NCI-H526 treated with DMSO at 0.1 percent for 48 hours (cell line): ENCODE measurements at places on chromosomes 1 and 21.

DNA sequence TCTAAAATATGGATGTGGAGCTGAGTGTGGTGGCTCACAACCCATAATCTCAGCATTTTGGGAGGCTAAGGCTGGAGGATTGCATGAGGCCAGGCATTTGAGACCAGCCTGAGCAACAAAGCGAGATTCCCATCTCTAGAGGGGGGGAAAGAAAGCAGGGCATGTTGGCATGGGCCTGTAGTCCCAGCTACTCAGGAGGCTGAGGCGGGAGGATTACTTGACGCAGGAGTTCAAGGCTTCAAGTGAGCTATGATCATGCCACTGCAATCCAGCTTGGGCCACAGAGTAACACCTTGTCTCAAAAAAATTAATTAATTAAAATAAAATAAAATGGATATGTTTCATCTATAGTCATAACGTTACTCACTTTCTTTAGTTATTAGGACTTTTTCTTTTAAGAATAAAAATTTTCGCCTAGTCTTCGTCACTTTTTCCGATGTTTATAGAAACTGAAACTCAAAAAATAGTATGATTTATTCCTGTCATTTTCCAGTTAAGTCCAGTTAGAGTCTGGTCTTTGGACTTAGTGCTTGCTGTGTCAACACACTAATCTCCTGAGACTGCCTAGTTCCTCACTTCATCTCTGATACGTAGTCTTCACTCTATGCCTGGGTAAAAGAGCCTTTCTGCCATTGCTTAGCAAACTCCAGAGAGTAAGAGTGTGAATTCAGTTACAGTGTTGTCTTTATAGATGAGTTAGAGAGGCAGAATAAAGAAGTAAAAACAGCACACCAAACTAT lies 28.0 kb downstream of the IARS2 start:
- no peak for DNase-seq

DNA sequence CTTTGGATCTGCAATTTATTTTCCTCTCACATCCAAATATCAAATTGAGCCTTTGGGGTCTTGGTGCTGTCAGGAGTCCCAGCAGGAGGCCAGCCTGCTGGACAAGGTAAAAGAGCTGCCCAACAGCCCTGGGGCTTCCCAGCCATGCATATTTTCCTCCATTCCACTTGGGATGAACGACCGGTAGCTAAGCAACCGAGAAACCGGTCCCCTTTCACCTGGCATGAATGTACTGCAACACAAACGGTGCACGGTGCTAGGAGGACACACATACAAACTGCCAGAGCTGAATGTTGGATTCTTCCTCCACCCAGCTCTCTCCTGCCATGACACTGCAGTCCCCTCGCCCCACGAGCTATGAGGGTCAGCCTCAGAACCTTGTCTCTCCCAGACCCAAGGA lies 42.7 kb downstream of the BCAR3 start:
- DNase-seq = no peak

DNA sequence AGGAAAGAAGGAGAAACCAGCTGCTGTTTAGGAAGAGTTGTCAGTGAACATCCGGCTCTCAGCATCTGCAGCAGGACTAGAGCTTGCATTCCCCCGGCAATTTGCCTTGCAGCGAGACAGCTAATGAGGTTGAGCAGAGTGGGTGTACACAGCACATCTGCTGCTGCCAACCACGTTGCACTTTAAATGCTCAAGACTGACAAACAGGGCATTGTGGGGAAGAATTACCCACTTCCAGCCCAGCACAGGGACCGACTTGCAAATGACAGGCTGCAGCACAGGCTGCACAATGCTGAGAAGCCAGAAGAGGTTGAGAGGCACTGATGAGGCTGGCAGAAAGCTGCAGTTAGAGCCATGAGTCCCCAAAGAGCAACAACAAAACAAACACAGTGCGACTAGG lies 47.5 kb upstream of the PLA2G2C start:
- DNase-seq = no peak

DNA sequence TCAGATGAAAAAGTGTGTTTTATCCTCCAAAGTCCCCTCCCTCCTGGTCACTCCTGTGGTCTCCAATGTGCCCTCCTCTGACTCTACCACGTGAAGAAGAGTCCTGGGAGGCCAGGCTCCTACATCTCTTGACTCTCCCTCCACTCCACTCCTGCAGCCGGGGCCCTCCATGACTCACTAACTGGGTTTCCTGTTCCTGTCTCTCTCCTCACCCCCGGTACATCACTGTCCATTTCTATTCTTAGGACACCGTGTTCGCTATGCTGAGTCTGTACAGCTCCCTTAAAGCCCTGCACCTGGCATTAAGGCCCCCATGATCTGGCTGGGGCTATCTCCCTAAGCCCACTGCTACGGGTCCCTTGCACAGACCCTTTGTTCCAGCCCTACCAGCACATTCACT lies 93.4 kb downstream of the BCAR3 start:
- no peak for DNase-seq

DNA sequence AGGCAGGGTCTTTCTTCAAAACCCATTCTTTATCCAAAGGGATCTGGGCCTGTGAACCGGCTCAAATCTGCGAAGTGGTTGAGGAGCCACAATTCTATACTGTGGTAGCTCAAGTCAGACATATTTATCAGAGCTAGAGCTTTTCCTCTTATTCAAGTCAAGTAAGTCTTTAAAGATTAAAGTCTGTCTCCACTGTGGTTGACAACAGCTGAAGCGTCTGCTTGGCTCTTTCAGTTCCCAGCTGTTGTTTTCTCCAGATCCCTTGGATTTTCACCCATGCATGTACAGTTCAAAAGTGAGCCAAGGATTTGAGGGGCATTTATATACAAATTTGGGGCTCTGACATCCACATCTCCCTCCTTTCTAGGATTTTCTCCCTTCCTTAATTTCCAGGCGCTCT lies 66.9 kb downstream of the C1orf185 start:
- DNase-seq = no peak

- DNase-seq = no peak
Measured at GRCh38 chr1:204680051-204680450, 5.5 kb downstream of the LRRN2 start.

DNA sequence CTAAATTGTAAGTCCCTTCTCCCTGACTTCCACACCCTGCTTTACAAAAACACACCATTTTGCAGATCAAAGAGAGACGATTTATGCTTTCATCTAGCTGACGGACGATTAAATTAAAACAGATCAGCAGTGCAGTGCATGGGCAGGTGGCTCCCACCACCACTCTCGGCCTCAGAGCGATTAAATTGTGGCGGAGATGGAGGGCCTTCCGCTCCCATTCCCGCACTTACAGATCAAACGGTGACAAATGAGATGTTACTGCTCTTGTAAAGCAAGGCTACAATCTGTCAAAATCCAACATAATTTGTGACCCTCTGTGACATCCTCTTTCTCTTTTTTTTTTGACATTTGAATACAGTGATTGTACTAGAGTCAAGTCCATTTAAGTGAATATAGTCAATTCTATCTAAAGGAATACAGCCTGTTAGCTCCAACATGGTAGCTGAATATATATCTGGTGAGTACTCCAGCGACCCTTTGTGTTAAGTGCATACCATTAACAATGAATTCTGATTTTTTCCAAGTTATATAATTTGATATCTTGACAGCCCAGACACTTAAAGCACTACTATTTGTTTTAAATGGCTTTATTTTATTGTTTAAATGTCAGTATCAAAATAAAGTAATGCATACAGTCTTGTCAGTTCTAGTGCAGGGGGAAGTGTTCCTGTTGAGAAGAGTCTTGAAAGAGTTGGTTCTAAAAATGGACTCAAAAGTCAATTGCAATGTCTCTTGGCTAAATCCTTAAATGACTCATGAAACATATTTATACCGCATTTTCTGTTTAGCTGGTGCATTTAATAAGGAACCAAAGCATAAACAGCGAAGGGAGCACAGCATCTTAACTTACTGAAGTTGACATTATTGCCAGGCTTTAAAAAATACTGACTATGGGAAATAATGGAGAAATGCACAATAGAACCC lies 109.0 kb downstream of the ESRRG start:
- no peak for DNase-seq

DNA sequence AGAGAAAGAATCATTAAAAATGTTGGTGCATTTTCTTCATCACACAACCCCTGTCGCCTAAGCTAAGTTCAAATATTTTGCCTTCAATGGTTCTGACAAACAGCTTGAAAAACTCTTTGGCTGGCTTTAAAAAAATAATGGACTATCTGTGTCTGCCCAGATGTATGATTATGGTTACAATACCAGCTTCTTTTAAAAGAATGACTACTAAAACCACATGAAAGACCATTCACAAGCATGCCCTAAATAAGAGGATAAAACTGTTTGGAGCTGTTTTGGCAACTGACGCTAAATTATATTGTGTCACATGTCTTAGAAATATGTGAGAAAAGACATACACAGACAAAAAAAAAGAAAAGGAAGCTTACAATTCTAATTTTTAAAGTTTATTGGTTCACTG lies 23.7 kb upstream of the PLPPR4 start:
- DNase-seq = no peak

DNA sequence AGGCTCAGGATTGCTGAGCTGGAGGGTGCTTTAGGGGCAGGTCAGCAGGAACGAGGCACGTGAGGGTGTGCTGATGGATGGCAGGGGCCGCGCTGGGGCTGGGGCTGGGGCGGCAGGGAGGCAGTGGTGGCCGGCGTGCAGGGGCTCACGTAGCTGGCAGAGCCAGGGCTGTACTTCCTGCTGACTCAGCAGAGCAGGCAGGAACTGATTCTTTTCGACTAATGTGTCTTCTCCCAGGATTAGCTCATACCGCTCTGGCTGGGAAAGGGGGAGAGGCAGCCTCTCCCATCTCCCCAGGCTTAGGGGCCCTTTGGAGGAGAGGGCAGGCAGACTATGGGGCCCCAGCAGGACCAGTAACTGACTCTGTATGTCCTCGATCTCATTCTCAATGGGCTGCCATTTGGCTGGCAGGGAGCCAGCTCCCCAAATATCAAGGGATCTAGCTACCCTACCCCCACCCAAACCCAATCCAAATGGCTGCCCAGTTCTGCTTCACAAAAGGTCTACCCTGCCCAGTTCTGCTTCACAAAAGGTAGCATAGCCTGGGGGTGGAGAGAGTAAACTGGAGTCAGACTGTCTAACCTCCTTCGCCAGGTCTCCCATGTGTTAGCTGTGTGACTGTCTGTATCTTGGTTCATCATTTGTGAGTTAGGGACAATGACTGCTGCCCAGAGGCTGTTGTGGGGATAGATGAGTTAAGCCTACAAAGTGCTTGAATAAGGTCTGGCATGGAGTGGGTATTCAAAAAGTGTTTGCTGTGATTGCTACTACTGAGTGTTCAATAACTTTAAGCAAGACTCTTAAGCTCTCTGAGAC lies 100.1 kb upstream of the SLC2A1 start:
- DNase-seq = no peak

DNA sequence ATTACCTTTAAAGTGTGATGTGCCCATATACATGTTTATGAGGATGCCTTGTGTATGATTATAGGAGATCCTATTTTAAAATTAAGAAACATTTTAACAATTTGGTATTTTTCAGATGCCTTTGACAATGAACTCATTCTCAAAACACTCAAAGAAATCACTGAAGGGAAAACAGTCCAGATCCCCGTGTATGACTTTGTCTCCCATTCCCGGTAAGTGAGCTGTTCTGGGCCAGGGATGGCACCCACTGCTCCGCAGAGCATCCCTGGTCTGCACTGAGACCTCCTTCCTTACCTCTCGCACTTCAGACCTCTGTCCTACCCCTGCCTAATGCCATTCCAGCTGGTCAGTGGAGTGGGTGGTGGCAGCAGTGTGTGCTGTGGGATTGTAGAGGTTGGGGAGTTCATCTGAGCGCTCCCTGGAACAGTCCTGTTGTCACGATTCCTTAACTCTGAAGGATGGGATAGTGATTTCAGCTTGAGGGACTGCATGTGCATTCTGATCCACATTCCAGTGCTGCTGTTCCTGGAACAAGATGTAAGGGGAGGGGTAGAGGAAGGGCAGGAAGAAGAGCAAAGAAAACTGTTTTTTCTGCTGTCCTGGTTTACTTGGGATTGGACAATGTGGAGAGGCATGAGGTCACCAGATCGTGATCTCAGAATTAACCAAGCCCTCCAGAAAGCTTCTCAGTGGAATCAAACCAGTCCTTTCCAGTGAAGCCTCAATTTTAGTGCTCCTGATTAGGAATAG lies 63.9 kb downstream of the UCK2 start:
- DNase-seq = no peak

DNA sequence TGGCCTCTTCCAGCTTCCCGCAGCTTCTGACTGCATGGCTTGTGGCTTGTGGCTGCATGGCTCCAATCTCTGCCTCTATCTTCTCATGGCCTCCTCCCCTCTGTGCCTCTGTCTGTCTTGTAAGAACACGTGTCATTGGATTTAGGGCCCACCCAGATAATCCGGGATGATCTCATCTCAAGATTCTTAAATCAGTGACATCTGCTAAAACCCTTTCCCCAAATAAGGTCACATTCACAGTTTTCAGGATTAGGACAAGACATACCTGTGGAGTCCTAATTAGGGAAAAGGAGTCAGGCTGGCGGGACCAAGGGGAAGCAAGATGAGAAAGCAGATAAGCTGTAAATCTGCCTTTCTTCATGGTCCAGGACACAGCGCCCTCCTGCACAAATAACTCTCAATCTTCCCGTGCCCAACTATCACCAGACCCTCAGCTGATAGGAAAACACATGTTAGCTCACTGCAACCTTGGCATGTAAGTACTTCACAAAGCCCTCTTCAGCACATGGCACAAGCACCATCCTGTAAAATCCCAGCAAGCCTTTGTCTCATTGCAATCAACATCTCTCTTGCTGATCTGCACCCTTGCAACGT lies 82.2 kb downstream of the SPSB1 start:
- no peak for DNase-seq

DNA sequence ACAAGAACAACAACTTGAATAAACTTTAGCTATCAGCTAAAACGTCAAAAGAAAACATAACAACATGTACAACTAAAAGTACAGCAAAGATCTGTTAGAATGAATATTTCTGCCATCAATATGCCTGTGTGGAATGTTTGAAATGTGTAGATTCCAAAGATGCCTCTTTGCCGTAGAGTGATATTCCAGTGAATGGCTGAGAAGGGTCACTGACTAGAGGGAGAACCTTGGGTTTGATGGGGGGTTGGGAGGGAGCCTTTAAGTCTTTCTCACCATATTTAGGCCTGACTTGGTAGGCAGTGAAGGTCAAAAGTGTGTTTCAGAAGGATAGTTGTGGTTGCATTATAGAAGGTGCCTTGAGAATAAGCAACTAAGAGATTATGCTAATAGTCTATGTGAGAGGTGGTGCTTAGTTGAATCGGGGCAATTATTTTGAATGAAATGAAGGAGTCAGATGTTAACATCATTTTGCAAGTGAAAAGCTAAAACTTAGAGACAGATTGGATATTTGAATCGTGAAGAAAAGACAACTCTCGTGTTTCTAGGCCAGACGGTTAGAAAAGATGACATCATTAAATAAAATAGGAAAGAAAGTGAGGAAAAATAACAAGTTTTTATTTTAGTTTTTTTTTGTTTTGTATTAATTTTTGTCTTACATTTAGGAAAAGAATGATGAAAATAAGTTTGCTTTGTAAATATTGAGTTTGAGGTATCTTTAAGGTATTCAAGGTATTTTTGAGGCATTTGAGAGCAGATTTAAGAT lies 53.8 kb downstream of the PLA2G4A start:
- DNase-seq = no peak
